Articular chondrocyte of knee joint (primary cell): ENCODE measurements at places on chromosomes 6 and 20. TPM values are rescaled to one million over a fixed set of nuclear protein-coding genes. Genes with fewer than 3 reads are reported as not detected.

Gene GINS1
- total RNA-seq = 5.0 and 8.3 TPM in 2 replicates

Gene TXNDC5
- 422 and 508 TPM in 2 replicates for total RNA-seq

Gene KCNK16
- total RNA-seq = not detected in 2 replicates

Gene EFCAB8
- total RNA-seq = 0.22 TPM in 1 of 2 replicates, not detected in the other

Gene RHAG
- not detected in 2 replicates for total RNA-seq

Gene OR2H1
- not detected in 2 replicates for total RNA-seq
